Right lobe of liver (tissue), 6 donors: ENCODE measurements at places on chromosomes 1 and 21. TPM values are rescaled to one million over a fixed set of nuclear protein-coding genes. Genes with fewer than 3 reads are reported as not detected.

- no peak for DNase-seq
Measured at GRCh38 chr21:44701023-44701400, 4.0 kb downstream of the KRTAP10-12 start.

GRCh38 chr1:983798-984475 lies 2.0 kb upstream of the PERM1 start:
- peak; percentile 54 for DNase-seq

- no peak for DNase-seq
Measured at GRCh38 chr1:196607981-196608380, 259 bp downstream of the KCNT2 start.

GRCh38 chr1:115255154-115255553 lies 82.9 kb downstream of the NGF start:
- DNase-seq = no peak

- DNase-seq = no peak
Measured at GRCh38 chr1:22792396-22793160, 81.9 kb downstream of the EPHB2 start.

DNA sequence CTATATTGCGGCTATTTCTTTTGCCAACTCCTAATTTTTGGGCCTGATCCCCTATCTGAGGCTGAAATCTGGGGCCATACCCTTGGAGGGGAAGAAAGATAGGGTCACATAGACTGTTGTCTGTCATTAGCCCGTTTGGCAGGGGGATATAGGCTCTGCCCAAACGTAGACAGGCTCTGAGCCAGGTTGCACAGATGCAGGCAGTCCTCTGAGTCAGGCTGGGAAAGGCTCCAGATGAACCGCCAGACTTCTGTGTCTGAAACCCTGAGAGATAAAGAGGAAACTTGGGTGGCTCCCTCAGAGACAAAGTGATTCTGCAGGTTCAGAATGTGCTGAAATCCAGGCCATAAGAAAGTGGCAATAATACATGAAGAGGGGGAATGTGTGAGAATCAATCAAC lies 4.0 kb upstream of the CAP1 start:
- peak; percentile 43 for DNase-seq

DNA sequence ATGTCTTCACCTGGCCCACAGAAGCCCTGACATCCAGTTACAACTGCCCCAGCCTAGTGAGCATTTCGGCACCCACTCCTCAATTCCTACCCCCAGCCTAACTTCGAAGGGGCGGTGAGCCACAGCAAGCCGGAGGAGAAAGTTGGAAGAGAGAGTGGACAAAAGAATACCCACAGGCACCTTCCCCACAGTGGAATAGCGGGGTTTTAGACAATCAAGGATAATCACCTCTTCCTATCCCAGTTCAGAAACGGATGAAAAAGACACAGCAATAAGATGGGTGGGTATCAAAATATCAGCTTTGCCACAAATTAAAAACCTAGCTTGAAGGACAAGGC lies 1.3 kb upstream of the LSS start:
- no peak for DNase-seq

The LRRC8B gene
- 1.8 TPM for total RNA-seq

The SPRR3 gene
- not detected for total RNA-seq

The CSMD2 gene
- total RNA-seq = not detected

The OR6N1 gene
- total RNA-seq = not detected

The FAM72C gene
- 0.20 TPM for total RNA-seq

The FMOD gene
- total RNA-seq = 3.8 TPM

The S100A3 gene
- not detected for total RNA-seq

The CA6 gene
- total RNA-seq = not detected
